ENCODE measurements at places on chromosomes 5 and 9.

GRCh38 chr5:67249590-67249895 is 52.9 kb upstream of the CD180 start:
- no peak for DNase-seq

- DNase-seq = no peak
These were observed 68.8 kb downstream of the JAKMIP2 start for GRCh38 chr5:147713550-147714295.

DNA sequence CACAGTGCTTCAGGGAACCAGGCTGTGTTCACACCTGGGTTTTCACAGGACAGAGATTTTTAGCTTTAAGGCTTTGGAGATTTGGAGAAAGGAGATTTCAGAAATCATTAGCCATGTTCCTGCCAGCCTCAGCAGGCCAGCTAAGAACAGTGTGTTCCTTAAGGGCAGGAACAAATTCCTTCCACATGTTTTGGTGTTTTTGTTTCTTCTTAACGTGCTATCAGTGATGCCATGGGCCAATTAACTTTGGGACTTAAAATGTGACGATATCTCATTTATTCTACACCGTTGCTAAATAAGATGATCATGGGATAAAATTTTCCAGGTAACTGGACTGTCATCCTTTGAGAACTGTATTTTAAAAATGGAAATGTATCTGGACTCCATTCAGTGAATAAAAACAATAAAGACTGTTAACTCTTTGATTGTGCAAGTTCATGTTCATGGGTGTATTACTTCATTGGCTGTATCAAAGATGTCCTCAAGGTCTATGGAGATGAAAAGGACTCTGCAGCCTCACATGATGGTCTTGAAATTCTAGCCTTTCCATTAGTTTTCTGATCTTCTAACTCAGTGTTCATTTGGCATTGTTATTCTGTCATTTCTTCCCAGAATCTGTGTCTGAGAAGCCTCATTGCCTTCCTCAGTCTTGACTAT is 72.3 kb downstream of the ZNF366 start:
- DNase-seq = no peak

DNA sequence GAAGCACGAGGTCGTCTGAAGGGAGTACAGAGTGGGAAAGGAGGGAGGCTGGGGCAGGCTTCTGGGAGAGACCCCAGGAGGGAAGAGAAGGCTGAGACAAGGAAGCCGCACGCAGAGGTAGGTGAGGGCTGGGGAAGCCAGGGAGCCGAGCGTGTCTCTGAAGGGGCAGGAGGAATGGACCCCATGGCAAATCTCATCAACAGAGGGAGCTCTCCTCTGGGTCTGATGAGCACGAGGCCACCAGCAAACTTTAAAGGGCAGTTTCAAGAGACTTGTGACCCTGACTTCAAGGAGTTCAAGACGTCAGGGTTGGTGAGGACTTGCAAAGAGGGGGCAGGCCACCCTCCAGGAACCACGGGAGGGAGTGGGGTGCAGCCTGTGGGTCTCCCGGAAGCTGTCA is 326.2 kb upstream of the IRX2 start:
- DNase-seq = no peak

- DNase-seq = no peak
These were observed 75.0 kb downstream of the ADAMTS12 start for GRCh38 chr5:33816791-33817190.

DNA sequence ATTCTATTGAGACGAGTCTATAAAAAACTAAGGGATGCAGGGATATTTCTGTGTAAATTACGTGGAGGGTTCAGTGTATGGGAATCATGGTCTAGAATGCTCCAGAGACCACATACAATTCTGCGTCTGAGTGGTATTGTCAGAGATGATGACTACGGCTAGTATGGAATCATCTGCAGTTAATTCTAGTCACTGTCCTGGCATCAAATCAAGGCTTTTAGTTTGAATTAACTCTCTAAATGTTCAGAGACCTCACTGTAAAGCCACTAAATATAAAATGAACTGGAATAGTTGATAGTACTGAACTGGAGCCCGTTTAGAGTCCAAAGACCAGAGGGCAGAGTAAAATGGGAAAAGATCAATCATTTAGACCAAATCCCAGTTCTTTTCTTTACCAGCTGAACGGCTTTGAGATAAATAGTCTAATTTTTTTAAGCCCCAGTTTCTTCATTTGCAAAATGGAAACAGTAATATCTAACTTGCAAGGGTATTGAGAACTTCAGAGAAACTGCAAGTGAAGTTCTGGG is 599.8 kb downstream of the EBF1 start:
- no peak for DNase-seq

Data from GM06990 (cell line).